Activated CD8-positive, alpha-beta memory T cell treated with anti-CD3 and anti-CD28 coated beads, Interleukin-2, amount 10 ng/mL, durations not matched to agents 7 days and 5 days (primary cell): ENCODE measurements at places on chromosomes 2 and 18. TPM values are rescaled to one million over a fixed set of nuclear protein-coding genes. Genes with fewer than 3 reads are reported as not detected.

DNA sequence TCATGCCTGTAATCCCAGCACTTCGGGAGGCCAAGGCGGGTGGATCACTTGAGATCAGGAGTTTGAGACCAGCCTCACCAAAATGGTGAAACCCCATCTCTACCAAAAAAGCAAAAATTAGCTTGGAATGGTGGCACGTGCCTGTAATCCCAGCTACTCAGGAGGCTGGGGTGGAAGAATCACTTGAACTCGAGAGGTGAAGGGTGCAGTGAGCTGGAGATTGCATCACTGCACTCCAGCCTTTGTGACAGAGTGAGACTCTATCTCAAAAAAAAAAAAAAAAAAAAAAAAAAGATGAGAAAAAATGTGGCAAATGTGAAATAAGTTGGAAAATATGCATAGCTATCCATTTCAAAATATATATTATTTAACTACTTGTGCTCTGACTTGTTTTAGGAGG is 65.0 kb downstream of the KCNS3 start:
- no peaks in the 10 kb centered on the region for H3K36me3 ChIP-seq
- H3K4me3 ChIP-seq, result no peak overlapping the region
- no peak for DNase-seq
- H3K27ac ChIP-seq, result no peak overlapping the region
- no peaks in the 10 kb centered on the region for H3K4me1 ChIP-seq

VPS4B gene
- 64.8 TPM for total RNA-seq

- peaks cover 13% of the 10 kb centered on the region for H3K4me1 ChIP-seq
- H3K27me3 ChIP-seq, result no peaks in the 10 kb centered on the region
- DNase-seq, result no peak
- peaks cover 18% of the 10 kb centered on the region for H3K36me3 ChIP-seq
Observed at GRCh38 chr2:226777611-226778010, 22.0 kb downstream of the IRS1 start.

- H3K27ac ChIP-seq, result no peak overlapping the region
- no peaks in the 10 kb centered on the region for H3K36me3 ChIP-seq
- no peaks in the 10 kb centered on the region for H3K27me3 ChIP-seq
- H3K4me1 ChIP-seq, result no peaks in the 10 kb centered on the region
- no peak for DNase-seq
Observed at GRCh38 chr18:39660141-39660540, 2094.5 kb upstream of the CELF4 start.

CHRNA1 gene
- total RNA-seq, result not detected

DNA sequence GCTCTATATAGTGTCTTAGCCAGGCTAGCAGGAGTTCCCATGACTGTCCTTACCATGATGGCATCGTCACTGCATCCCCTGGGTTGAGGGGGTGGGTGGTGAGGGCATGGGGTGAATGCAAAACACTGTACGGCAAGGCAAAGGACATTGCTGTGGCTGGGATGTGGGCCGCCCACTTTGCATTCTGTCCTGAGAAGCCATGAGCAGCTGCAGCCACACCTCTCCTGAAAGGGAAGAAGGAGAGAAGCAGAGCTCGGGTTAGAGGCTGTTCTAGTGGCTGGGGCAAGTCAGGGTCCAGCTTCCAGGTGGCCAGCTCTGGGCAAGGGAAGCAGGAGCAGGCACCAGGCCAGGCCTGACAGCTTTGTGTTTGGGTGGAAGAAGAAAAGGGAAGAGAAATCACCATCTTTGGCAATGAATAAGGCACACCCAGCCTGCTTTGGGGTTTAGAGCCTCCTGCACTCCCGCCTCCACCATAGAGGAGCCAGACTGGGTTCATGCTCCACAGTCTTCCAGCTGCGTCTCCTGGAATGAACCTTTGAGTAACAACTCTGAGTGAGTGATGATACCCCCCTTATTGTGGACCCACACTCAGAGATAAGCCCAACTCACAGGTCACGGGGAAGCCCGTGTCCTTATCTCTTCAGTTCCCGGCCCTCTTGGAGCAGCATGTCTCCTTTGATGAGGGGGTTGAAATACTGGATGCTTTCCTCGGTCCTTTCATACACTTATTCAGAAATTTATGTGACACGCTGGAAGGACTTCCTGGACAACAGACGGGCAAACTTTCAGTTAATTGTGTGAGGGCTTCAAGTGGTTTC is 63.4 kb downstream of the INPP4A start:
- H3K4me1 ChIP-seq, result peaks cover 92% of the 10 kb centered on the region
- peaks cover 35% of the 10 kb centered on the region for H3K36me3 ChIP-seq
- H3K27ac ChIP-seq, result peak overlapping the region; percentile 58
- no peak for DNase-seq
- H3K27me3 ChIP-seq, result no peaks in the 10 kb centered on the region
